Stimulated activated CD8-positive, alpha-beta memory T cell treated with anti-CD3 and anti-CD28 coated beads, Interleukin-2, amount 100 ng/mL, for 1 hour (primary cell): ENCODE measurements at places on chromosomes 2 and 18.

DNA sequence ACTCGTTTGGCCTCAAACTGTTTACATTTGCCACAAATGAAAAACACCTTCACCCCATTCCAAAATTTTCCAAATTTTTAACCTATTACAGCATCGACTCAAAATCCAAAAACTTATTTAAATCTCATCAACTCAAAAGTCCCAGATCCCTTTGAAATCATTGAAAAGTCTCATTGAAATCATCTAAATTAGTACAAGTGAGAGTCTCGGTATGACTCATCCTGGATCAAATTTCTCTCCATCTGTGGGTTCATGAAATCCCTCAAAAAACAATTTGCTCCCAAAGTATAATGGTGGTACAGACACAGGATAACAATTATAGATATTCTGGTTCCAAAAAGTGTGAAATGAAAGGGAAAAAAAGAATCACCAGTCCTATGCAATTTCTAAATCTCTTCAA is 65.1 kb downstream of the LRP1B start:
- DNase-seq = no peak

GRCh38 chr18:67363694-67364093 is 152.8 kb downstream of the DSEL start:
- DNase-seq = no peak

DNA sequence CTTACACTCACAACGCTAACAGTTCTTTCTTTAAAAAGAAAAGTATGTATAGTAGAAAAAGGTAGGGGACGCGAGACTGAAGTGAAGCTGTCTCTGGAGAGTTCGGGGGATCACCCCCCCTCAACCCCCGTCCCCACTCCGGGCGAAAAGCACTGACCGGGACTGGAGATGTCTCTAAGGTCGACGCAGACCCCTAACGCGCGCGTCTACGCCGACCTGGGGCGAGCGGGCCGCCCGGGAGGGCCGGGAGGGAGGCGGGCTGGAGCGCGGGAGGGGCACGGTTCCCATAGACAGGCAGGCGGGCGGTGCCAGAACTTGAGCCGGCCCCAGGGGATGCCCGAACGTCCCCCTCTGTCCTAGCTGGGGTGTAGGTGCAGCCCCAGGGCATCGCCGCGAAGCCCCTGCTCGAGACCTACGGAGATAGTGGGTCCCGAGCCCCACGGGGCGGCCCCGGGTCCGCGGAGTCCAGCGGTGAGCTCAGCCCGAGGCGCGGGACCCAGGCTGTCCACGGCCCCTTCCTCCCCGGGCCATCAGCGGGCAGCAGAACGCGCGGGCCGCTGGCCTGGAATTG is 82.2 kb downstream of the CHRNA1 start:
- peak; percentile 17 for DNase-seq

- DNase-seq = no peak
These were observed 152.6 kb upstream of the SLC1A4 start for GRCh38 chr2:64836566-64836965.

DNA sequence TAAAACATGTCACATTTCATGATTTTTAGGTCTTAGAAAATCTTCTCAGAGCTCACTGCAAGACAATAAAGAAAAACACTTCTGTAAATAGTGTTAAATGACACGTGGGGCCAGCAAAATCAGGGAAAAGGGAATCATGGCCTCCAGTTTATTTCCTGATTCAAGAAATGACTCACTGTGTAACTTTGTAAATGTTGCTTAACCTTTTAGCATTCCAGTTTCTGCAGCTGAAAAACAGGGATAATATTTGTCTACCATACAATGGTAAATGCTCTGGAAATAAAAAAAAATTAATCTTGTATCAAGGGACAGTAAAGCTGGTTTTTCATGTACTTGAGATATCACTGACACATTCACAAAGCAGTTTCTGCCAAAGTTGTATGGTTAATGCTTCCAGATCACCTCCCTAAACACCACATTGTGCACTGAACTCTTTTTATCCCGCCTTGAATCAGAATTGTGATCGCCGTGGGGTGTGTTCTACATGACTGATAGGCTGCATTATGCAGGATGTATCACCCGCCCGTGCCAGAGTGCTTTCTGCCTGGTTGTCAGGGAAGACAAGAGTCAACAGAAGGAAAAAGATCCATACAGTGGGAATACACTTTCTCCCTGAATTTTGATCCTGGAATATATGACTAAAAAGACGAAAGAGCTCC is 238.8 kb downstream of the IKZF2 start:
- DNase-seq = no peak

GRCh38 chr2:55518841-55519165 is 715 bp upstream of the CFAP36 start:
- DNase-seq = no peak

DNA sequence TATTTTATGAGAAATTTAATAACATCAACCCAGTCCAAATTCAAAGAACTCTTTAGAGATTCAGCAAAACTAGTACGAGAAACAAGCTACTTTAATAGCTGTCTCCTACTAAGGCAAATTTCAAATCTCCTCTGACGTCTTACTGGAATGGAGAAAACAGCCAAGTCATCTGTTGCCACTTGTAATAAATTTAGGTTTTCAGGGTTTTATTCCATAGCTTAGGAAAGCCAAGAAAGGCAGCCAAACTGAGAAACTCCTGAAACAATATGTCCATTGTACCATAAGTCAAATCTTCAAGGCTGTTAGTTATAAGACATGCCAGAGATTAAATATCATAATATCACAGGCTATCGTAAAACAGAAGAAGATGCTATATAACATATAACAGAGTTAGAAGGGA is 524.6 kb upstream of the SETBP1 start:
- DNase-seq = no peak

DNA sequence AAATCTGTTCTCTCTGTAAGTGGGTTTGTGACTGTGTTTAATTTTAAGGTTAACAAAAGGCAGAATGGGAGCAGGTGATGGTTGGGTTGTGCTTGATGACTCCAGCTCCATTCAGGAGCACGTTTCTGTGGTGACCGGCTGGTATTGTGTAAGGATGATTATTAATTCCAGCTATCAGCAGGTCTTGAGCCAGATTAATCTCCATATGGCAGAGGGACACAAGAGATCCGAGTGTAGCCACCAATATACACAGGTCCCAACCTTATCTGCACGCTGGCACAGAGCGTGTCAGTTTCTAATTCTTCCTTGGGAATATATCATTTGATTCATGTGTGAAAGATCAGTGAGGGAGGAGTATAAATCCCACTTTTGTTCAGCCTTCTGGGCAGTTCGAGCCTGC is 199.0 kb upstream of the DCC start:
- DNase-seq = no peak

GRCh38 chr2:50133766-50134165 is 898.2 kb downstream of the NRXN1 start:
- DNase-seq = no peak

GRCh38 chr2:164981217-164981990 is 26.1 kb upstream of the SLC38A11 start:
- no peak for DNase-seq

DNA sequence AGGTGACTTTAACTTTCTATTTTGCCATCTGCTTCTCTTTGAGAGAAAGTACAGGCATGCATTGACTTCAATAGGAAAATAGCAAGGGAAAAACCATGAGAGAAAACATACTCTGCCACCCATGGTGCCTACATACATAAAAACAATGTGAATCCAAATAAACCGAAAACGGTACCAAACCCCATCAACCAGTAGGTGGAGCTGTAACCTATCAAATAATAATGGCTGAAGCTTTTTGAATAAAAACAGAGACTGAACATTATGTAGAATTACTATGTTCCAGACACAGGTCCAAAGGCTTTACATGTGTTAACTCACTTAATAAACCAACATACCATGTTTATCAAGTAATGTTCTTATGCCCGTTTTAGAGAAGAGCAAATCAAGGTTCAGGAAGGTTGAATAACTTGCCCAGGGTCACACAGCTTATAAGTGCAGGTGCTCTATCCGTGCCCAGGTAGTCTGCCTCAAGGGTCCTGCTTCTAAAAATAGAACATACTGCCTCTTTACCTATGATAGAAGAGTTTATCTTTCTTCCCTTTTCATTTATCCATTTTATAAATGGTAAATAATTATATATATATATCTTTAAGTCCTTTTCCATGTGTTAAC is 293.9 kb upstream of the SYT4 start:
- no peak for DNase-seq

GRCh38 chr2:135246711-135247270 is 194.7 kb downstream of the RAB3GAP1 start:
- DNase-seq = no peak

- no peak for DNase-seq
These were observed 33.2 kb downstream of the ANKRD29 start for GRCh38 chr18:23629444-23629946.

DNA sequence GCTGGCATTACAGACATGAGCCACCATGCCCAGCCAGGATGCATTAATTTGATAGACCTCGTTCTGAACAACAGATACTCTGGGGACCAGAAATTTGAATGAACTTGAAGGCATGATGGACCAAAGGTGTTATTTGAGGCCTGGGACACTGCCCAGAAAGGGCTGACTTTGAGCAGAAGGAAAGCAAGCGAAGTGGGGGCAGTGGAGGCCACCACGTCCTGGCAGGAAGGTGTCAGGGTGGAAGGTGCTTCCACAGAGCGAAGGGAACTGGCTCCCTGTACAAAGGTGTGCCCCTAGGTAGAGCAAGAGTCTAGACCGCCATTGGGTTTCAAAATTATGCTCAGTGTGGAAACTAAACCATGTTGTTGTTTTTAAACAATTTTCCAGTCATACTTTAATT is 23.9 kb downstream of the ZNF236 start:
- DNase-seq = no peak
